NCI-H524 treated with DMSO at 0.1 percent for 48 hours (cell line): ENCODE measurements at places on chromosomes 11 and 22.
A peak's percentile ranks its signal among the peaks of the same experiment; 100 is the strongest.

GRCh38 chr11:48088682-48089050 lies 108.3 kb downstream of the PTPRJ start:
- DNase-seq = no peak

- DNase-seq = no peak
These were observed 43.3 kb upstream of the MMP7 start for GRCh38 chr11:102573851-102574250.

- peak; percentile 90 for DNase-seq
These were observed 1.7 kb upstream of the RHOD start for GRCh38 chr11:67054836-67055523.

DNA sequence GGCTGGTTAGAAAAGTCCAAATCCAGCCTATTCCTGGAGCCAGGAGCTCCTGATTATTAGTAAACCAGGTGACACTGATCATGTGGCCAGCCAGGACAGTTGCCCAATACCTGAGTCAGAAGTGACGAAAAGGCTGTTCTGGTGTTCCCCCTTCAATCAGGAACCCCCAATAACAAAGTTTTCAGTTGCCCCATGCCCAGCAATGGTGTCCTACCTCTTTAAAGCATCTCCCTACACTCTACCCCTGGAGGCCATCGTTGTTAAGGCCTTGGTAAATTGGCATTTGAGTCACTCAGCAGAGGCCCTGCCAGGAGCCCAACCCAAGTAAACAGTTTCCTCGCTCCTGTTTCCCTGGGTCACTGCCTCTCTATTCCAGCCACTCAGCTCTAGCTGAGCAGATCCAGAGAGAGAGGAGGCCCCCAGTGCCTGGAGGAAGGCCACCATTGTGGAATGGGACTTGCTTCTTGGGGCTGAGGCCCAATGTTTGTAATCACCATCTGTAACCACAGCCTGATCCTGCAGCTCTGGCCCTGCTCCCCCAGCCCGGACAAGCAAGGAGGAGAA lies 25.0 kb downstream of the ARHGAP1 start:
- DNase-seq = no peak

DNA sequence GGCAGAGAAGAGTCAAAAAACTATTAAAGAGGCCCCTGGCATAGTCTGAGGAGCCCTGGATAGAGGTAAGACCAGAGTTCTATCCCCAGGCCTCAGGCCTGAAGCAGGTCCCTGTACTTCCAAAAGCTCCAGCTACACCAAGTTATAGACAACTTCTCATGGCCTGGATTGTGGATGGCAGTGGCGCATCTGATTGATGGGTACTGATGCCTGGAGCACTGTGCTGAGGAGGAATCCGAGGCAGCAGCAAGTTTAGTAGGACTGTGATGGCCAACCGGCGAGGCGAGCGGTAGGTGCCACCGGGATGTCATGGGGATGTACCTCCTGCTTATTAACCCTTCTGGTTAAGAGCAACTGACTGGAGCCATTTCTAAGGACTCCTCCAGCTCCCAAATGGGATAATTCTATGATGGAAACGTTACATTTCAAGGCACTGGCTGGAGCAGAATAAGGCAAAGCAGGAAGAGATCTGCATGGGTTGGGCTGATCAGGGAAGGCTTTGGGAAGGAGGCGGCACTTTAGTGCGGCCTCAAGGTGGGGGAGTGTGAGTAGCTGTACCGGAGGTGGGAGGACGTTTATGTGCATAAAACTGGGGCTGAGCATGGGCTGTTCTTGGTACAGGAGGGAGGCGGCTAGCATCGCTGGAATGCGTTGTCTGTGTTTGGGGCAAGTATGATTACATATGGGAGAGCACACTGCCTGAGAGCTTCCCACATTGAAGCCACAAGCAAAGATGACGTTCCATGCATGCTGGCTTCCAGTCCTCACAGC lies 24.2 kb upstream of the JAM3 start:
- no peak for DNase-seq
